ENCODE measurements at places on chromosomes 5 and 9.

GRCh38 chr9:85522459-85523092 is 219.2 kb downstream of the AGTPBP1 start:
- DNase-seq = no peak

- peak; percentile 39 for DNase-seq
Observed at GRCh38 chr5:132098151-132098594, 24.6 kb downstream of the CSF2 start.

- no peak for DNase-seq
Observed at GRCh38 chr9:122922713-122923112, 8.6 kb downstream of the ZBTB26 start.

DNA sequence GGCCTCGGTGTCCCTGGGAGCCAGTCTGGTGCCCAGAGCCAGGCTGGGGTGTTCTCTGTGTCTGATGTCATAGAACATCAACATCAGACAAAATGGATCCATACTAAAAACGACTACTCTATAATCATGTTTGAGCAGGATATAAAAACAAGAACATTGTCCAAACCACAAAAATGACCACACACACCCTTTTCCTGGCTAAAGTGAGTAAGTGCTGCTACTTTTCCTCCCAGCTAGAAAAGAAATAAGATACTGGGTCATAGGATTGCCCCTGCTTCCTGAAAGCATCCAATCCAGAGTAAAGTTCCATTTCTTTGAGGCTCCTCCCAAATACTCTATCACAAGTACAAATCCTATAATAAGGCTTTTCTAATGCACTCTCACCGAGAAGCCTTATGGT is 19.7 kb upstream of the TRAF1 start:
- DNase-seq = no peak

DNA sequence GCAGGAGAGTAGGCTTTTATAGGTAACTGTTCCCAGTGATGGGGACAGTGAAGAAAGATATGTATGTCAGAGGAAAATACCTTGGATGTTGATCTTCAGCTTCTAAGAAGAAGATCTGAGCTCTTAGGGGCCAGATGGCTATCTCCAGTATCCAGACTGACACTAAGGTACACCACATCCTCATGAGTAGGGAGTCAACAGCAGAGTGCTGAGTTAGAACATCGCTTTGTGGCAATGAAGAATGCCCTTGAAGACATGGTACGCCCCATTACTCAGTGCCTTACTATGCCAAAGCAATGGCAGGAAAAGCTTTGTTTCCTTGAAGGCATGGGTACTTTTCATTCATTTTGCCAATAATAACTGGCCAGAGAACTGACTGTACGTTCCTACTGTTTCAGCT is 263.7 kb downstream of the CEMIP2 start:
- no peak for DNase-seq

DNA sequence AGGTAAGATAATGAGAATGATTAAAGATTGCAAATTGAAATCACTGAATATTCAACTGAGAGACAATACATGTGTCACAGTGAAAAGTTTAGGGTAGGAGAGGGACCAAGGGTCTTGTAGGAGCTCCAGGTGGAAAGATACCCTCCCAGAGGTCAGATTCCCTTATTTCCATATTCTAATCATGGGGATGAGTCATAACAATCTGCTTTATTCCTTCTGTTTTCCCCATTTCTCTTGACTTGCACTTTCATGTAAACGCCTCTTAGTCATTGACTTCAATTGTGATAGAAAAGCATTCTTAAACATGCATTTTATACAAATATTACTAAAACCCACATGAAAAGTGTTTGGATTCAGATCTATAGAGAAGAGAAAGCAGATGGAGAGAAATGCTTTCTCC is 81.3 kb upstream of the CTSL start:
- DNase-seq = no peak

DNA sequence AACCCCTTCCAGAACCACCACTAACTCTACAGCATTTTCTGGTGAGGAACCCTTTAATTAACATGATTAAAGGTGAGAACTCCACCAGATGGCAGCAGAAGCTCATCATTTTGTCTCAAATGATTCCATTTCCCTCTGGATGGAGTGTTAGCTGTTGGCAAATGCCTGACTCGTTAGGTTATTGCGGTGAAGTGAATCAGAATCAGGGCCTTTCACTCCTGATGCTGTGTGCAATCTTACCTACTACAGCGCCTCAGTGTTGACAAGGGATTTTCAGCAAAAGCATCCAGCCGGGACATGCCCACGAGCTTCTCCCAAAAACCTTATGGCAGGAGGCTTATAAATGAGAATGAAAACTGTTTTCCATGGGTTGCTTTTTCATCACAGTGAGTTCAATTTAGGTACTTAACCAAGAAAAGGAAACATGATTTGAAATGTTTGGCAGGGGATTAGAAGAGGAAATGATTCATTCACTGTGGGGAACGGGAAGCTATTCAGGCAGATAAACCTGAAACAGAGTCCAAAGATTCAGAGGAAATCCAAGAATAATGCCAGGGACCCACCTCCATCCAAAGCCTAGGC is 48.0 kb upstream of the CAST start:
- peak; percentile 29 for DNase-seq

DNA sequence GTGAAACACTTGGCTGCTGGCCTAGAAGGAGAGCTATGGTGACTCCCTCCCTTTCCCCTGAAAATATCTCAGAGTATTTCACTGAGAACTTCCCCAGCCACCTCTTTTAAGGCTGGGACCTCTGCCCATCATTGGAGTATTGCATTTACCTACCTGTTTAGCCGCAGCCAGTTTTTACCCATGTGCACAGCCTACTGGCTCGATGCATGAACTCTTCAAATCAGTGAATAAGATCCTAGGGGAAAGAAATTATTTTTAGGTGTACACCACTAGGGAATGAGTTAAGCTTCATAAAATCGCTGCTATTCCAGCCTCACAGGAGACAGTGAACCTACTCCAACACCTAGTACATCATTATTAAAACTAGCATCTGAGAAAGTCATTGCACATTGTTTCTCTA is 16.8 kb upstream of the FAM174A start:
- no peak for DNase-seq

- no peak for DNase-seq
Observed at GRCh38 chr5:67240846-67241245, 44.2 kb upstream of the CD180 start.

- DNase-seq = no peak
Observed at GRCh38 chr9:73701415-73702057, 549.9 kb downstream of the ANXA1 start.

DNA sequence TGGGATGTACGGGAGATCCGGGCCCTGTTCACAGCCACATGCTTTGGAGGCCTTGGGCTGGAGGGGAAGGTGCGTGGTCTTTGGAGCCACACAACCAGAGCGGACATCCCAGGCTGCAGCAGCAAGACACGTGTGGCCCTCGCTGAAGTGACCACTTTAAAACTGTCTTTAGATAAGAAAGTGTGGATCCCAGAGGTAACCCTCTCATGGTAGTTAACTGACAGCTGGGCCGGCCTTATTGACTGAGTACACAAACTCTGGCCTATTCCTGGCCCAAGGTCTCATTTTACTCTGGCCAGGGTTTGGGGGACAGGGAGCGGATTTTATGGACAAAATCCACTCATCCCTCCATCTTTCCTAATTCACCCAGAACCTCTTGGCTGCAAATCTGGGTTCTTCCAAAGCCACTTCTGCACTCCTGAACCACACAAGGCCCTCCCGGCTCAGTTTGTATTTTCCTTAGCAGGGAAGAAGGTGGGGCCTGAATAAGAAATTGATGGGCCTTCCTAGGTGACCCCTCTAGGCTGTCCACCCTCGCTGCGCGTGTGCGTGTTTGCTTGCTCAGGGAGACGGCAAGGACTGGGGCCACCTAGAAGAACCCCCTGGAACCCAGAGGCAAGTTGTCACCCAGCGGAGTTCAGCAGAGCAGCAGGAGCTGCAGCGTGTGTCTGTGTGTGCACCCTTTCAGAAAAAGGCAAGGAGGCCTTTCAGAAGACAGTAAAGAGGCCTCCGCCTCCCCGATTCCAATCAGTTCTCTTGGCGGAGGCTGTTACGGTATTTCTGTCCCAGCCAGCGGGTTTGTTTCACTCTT is 73.3 kb upstream of the ORM1 start:
- no peak for DNase-seq

DNA sequence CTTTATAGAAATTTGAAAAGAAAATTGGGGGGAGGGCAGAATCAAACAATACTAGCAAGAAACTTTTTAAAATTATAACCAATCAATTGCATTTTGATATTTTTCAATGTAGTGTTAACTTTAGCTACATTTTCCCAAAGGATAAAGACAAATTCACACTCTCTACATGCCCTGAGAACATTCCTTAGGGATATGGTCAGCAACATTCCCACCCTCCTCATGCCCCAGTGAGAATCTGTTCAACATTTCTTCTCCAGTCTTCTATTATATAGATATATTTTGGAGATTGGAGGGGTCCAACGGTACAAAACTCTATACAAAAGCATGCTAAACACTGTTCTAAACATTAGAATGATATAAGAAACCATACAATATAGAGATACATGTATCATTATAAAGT is 11.6 kb upstream of the PRR16 start:
- DNase-seq = no peak

DNA sequence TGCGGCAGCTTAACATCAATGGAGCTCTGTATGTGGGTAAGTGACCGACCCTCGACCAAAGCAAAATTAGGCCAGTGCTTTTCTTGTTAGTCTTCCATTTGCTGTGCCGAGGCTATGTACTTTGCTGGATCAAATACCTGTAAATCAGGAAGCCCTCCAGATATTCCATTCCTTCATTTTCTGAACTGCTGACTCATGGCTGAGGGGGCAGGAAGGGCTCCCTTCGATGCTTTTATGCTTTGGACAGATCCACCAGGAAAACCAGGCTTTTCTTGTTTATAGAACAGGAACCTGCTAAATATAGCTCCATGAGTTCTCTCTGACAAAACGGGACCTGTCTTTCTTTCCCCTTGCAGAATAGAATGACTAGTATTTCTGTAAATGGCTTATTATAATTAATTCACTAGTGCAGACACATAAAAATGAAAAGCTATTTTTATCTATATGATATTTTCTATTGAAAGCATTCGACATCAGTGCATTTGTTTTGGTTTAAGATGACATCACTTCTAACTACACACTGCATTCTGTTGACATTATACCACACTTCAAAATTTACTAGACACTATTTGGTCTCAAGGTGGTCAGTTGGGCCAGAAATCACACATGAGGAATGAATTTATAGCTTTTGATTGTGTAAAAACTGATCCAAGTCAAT is 93.3 kb downstream of the LIFR start:
- DNase-seq = no peak

DNA sequence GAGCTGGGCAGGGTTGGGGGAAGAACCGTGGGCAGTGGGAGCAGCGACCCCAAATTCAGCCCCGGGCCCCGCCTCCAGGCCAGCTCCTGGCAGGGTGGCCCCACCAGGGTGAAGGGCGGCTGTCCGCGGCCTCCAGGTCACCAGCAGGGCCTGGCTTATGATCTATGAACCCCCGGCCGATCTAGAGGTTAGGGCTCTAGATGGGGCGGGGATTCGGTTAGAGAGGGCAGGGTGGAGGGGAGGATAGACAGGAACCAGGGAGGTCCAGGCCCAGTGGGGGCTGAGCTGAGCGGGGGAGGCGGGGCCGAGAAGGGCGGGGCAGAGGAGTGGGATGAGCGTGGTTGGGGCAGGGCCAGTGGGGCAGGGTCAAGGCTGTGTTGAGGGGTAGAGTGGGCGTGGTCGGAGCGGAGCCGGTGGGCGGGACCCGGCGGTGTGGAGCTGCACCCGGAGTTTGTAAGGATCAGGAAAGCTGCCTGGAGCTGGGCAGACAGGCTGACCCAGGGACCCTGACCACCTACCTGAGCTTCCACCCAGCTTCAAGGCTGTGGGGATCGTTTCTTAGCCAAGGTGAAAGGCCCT is 29.3 kb upstream of the OBP2B start:
- peak; percentile 32 for DNase-seq

DNA sequence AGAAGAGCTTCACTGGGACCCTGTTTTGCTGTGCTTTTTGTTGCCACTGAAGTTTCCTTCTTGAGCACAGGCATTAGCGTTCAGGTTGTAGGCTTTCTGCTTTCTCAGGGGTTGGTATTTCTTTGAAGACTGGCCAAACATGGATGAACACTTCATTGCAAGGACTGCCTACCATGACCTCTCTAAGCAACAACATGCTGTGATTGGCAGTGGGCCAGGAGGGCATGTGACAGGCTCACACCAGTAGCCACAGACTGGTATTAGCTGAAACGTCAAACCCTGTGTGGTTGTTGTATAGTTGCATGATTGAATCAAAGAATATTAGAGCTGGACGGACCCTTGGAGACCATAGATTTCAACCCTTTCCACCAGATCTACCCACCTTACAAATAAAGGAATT is 20.0 kb upstream of the MLANA start:
- DNase-seq = no peak

DNA sequence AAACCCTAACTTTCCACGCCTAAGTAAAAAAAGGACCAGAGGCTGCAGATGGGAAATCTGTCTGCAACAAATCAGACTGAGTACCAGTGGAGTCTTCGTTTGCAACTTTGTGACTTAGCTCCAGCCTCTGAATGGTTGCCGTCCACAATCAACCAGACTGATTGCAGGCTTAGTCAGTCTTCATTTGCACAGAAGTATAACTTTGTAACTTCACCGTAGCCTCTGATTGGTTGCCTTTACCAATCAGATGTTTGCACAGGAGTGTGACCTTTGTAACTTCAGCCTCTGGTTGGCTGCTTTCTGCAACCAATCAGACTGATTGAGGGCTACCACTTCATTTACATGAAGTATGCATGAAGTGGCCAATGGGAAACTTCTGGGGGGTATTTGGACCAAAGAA is 53.7 kb downstream of the TGFBR1 start:
- no peak for DNase-seq

DNA sequence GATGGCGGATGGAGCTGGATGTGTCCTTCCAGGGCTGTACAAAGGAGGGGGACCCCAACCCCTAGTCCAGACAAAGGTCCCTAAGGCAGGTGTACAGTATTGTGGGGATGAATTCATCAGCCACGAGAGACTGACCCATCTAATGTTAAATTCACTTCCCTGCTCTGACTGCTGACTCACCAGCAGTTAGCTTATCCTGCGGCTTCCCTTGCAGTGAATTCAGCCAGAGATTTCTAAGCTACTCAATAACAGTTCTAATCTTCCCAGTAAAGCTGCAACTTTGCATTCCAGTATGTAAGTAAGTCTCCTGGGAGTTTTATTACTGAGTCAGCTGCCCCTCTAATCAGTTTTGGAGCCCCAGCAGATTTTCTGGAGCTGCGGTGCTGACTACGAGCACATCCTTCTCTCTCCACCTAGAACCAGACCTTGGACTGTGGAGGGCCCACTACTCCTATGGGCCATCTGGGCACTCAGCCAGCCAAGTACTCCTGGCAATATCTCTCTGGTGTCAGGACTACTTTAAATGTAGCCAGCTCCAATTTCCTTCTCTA is 16.1 kb downstream of the B4GALT1 start:
- no peak for DNase-seq

- DNase-seq = no peak
Observed at GRCh38 chr5:142924135-142924883, 154.1 kb downstream of the ARHGAP26 start.

DNA sequence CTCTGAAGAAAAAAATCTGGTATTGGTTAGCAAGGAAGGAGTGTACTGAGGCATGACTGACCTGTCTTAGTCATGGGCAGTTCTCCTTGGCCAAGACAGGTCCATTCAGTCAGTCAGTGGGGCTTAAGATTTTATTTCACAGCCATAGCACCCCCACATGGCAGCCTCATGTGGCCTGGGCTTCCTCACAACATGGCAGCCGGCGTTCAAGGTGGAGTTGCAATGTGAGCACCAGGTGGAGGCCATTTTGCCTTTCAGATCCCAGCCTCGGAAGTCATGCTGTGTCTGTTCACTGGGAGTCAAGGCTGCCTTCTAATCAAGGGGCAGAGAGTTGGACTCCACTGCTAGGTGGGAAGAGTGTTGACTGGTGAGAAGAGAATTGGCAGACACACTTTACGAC is 10.3 kb upstream of the CARD19 start:
- no peak for DNase-seq

GRCh38 chr9:4059437-4059836 is 240.4 kb downstream of the GLIS3 start:
- DNase-seq = no peak

All from activated naive CD4-positive, alpha-beta T cell treated with Interleukin-2 at 50 U/mL for 16 hours (primary cell).